ENCODE measurements at places on chromosomes 2 and 18.
A peak's percentile ranks its signal among the peaks of the same experiment; 100 is the strongest.

GRCh38 chr2:28096421-28096820 lies 205.9 kb downstream of the BABAM2 start:
- H3K36me3 ChIP-seq = no peaks in the 10 kb centered on the region
- H3K4me1 ChIP-seq = peaks cover 3% of the 10 kb centered on the region
- no peak overlapping the region for H3K4me3 ChIP-seq

DNA sequence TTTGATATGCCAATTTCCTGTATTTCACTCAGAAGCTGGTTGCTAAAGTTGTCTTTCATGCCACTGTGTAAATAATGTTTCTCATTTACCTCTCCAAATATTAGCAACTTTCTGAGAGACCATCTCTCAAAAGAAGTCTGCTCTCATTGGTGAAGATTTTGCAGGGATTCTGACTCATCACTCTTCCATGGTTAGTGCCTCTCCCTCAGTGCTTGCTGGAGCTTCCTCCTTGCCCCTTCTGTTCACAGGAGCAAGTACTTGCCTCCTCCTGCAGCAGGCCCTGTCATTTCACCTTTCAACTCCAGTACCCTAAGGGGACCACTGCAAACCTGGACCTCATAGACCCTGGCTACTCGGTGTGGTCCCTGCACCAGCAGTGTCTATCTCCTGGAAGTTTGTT lies 168.8 kb downstream of the ZNF385B start:
- H3K4me3 ChIP-seq = no peak overlapping the region
- DNase-seq = no peak
- no peak overlapping the region for H3K27ac ChIP-seq
- no peaks in the 10 kb centered on the region for H3K4me1 ChIP-seq
- no peaks in the 10 kb centered on the region for H3K27me3 ChIP-seq

GRCh38 chr2:168085801-168086361 lies 161.5 kb downstream of the STK39 start:
- no peak overlapping the region for H3K27ac ChIP-seq
- H3K36me3 ChIP-seq = no peaks in the 10 kb centered on the region
- no peak overlapping the region for H3K4me3 ChIP-seq
- no peaks in the 10 kb centered on the region for H3K27me3 ChIP-seq
- DNase-seq = no peak
- H3K4me1 ChIP-seq = no peaks in the 10 kb centered on the region

- no peak overlapping the region for H3K27ac ChIP-seq
- no peaks in the 10 kb centered on the region for H3K27me3 ChIP-seq
- no peak overlapping the region for H3K4me3 ChIP-seq
Measured at GRCh38 chr2:224398289-224398688, 3.6 kb downstream of the FAM124B start.

- H3K27me3 ChIP-seq = no peaks in the 10 kb centered on the region
- H3K4me1 ChIP-seq = peaks cover 18% of the 10 kb centered on the region
- no peak overlapping the region for H3K4me3 ChIP-seq
- DNase-seq = no peak
- H3K27ac ChIP-seq = no peak overlapping the region
Measured at GRCh38 chr2:217184242-217184641, 324.4 kb upstream of the TNP1 start.

DNA sequence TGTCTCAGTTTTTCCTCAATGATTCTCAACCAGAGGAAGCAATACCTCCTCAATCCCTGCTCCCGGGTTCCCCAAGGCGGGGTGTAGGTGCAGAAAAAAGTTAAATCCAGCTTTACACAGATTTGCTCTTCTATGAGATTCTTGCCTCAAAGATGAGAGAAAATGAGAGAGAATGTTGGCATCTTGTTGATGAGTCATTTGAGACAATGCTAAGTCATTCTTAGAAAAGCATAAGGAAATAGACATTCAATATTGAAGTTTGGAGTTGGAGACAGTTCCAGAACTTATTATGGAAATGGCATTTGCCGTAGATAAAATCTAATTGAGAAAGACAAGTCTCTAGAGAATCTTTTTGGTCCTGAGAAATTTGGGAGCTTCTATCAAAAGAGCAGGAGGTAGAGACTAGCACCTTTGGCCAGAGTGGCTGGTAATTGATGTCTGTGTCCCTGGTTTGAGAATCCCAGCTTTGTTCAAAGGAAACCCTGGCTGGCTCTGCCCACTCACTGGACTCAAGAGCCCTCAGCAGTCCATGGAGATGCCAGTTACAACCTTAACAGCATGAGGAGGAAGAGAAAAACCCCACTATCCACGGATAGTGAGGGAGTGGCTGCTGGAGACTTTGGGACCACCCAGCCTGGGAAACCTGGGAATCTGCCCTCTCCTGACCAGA lies 181.2 kb downstream of the FAM124B start:
- no peak overlapping the region for H3K4me3 ChIP-seq
- no peaks in the 10 kb centered on the region for H3K27me3 ChIP-seq
- no peaks in the 10 kb centered on the region for H3K4me1 ChIP-seq
- H3K27ac ChIP-seq = no peak overlapping the region
- DNase-seq = no peak

DNA sequence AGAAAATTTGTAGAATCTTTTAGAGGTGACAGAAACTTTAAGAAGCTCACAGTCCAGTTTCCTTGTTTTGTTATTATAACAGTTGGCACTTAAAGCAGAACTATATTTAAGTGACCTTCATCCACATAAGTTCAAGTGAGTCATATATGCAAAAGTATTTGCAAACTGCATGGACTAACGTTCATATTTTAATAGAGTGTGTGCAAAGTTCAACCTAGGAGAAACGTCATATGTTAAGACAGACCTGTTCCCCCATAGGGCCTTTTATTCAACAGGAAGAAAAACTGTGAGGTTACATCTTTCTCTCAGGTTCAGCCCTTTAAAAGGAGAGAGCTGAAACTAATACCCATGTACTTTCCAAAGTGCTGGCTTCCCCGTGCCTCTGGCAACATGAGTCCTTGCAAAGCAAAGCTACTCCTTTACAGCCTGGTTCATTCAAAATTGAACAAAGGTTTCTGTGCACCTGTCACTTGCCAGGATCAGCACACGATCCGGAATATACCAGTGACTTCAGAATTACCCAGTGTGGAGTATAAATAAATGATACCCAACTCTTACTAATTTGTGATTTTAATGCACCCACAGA lies 280.0 kb upstream of the RAB12 start:
- no peak overlapping the region for H3K4me3 ChIP-seq
- peaks cover 5% of the 10 kb centered on the region for H3K4me1 ChIP-seq
- peak; percentile 59 for DNase-seq
- H3K36me3 ChIP-seq = no peaks in the 10 kb centered on the region
- no peaks in the 10 kb centered on the region for H3K27me3 ChIP-seq
- no peak overlapping the region for H3K27ac ChIP-seq

DNA sequence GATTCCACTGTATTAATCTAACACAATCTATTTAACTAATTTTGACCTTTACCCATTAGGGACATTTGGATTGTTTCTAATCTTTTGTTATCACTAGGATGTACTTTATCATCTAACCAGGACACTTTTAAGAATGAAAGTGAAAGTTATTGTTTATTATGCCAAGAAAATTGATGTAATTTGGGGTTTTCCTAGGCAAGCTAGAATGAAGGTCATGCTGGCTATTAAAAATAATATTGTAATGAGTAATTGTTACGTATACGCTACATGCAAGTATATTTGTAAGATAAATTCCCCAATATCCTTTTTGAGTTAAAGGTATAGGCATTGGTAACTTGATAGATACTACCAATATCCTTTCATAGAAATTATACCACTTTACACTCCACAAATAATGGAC lies 74.6 kb downstream of the COL5A2 start:
- DNase-seq = no peak
- H3K27ac ChIP-seq = no peak overlapping the region
- H3K36me3 ChIP-seq = peaks cover under 1% of the 10 kb centered on the region
- H3K4me3 ChIP-seq = no peak overlapping the region
- H3K27me3 ChIP-seq = no peaks in the 10 kb centered on the region

DNA sequence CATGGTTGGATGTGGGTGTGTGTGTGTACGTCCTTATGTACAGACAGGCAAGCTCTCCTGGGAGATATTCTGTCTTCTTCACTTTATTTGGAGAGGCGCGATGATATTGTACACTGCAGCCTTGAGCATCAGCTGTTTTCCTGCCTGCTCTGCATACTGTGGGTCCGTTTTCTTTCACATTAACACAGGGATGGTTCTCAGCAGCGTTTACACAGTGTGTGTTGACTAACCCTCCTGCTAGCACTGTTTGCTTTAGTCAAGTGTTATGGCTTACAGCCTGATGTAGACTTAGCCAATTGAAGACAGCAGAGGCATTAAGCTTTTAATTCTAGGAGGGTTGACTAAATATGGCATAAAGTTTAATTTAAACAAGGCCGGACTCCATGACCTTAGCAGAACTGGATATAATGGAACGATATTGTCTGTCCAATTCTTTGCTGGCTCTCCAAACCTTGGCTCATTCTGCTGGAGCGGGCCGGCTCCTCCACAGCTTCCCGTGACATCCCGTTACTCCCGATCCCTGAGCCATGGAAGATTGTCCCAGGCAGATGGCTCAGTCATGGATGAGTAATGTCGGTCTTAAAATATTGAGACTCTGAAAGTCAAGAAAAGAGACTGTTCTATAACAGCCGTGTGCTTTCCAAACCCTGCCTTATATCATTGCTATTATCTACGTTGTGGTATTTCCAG lies 134.7 kb downstream of the TPGS2 start:
- DNase-seq = peak; percentile 84
- H3K4me1 ChIP-seq = peaks cover 7% of the 10 kb centered on the region
- H3K27me3 ChIP-seq = no peaks in the 10 kb centered on the region

GRCh38 chr2:28454016-28454930 lies 41.6 kb upstream of the PLB1 start:
- no peak overlapping the region for H3K4me3 ChIP-seq
- H3K36me3 ChIP-seq = no peaks in the 10 kb centered on the region
- no peak overlapping the region for H3K27ac ChIP-seq
- peaks cover 3% of the 10 kb centered on the region for H3K4me1 ChIP-seq
- no peak for DNase-seq
- H3K27me3 ChIP-seq = peaks cover 3% of the 10 kb centered on the region

GRCh38 chr18:3283908-3284307 lies 22.0 kb downstream of the MYL12B start:
- no peak for DNase-seq
- H3K27me3 ChIP-seq = no peaks in the 10 kb centered on the region
- H3K36me3 ChIP-seq = no peaks in the 10 kb centered on the region
- no peak overlapping the region for H3K4me3 ChIP-seq
- no peak overlapping the region for H3K27ac ChIP-seq

DNA sequence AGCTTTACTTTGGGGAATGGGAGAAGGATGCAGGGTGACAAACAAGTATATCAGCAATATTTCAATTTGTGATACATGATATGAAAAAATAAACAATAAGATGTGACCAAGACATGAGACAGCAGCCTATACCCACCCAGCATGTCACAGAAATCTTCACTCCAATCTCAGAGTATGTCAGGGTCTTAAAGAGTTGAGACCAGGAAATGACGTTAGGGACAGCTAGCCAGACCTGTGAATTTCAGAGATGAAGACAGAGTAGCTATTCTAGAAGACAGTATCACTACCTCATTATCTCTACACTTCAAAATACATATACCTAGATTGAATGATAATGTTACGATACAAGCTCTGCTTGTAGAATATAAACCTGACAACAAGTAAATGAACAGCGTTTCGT lies 282.8 kb downstream of the ZEB2 start:
- DNase-seq = no peak
- peaks cover 3% of the 10 kb centered on the region for H3K4me1 ChIP-seq
- H3K36me3 ChIP-seq = no peaks in the 10 kb centered on the region
- H3K27me3 ChIP-seq = no peaks in the 10 kb centered on the region
- H3K27ac ChIP-seq = no peak overlapping the region

DNA sequence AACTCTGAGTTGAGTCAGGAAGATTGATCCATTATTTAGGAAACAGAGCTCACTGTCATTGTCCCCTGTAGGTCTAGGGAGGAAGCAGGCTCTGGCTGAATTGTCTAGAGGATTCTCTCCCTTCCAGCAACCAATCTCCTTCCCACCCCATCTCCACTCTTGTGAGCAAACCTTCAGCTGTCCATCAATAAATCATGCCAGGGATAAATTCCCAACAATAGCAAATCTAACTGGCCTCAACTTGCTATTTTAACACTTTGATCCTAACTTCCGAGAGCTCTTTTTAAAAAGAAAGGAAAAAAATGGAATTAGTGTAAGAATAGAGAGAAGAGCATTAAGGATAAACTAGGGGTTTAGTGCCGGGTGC lies 53.5 kb downstream of the ATP8B1 start:
- H3K4me1 ChIP-seq = peaks cover 6% of the 10 kb centered on the region
- H3K36me3 ChIP-seq = no peaks in the 10 kb centered on the region
- DNase-seq = no peak
- H3K27ac ChIP-seq = no peak overlapping the region
- no peaks in the 10 kb centered on the region for H3K27me3 ChIP-seq
- no peak overlapping the region for H3K4me3 ChIP-seq

DNA sequence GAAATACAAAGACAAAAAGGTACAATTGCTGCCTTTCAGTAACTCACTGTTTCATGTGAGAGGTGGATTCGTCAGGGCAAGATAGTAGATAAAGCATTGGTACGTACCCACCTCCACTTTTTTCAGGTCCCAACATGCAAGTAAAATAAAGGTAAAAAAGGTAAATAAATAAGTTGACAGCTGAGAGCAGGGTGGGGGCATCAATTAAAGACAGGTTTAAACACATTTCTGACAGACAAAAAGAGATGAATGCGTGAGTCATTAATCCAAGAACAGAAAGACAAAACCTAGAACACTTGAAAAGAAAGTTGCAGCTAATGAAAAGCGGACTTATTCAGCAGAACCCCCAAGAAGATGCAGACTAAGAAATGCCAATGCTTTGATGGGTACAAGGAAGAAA lies 979.6 kb upstream of the CDH2 start:
- no peak overlapping the region for H3K27ac ChIP-seq
- H3K36me3 ChIP-seq = no peaks in the 10 kb centered on the region
- no peak overlapping the region for H3K4me3 ChIP-seq
- H3K4me1 ChIP-seq = no peaks in the 10 kb centered on the region
- no peaks in the 10 kb centered on the region for H3K27me3 ChIP-seq

DNA sequence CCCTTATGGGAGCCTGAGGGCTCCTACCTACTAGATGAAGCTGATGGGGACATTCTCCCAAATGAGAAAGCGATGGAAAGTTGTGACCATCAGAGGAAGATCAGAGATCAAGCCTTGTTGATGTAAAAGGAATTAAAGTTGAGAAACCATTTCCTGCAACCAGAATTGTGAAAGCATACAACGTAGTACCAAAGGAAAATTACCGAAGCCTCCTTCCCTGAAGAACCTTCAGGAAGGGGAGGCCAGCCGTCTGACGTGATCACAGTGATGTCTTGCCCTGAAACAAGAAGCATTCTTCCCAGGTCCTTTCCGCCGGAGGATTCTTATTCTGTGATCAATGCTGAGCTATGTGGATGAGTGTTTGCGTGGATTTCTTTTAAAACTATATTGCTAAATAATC lies 211.6 kb upstream of the TNP1 start:
- H3K27me3 ChIP-seq = peaks cover 4% of the 10 kb centered on the region
- no peak overlapping the region for H3K27ac ChIP-seq
- no peaks in the 10 kb centered on the region for H3K36me3 ChIP-seq
- H3K4me3 ChIP-seq = no peak overlapping the region

DNA sequence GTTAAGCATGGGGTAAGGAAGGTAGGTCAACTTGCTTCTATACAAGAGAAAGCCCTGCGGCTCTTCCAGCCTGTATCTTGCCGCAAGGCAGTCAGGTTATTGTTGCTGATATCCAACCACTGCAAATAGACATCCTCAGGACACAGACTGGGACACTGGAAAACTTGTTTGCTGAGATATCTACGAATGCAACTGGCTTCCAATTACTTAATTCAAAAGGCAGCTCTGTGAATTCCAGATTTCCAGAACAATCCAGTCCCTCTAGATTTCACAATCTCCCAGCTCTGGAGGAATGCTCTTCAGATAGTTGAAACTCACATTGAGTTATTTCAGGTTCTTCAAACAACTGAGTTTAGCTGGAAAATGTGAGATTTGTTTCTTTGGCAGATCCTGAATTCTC lies 34.6 kb upstream of the SP9 start:
- no peak overlapping the region for H3K4me3 ChIP-seq
- H3K4me1 ChIP-seq = no peaks in the 10 kb centered on the region
- H3K36me3 ChIP-seq = no peaks in the 10 kb centered on the region
- no peak for DNase-seq
- no peaks in the 10 kb centered on the region for H3K27me3 ChIP-seq
- H3K27ac ChIP-seq = no peak overlapping the region
